ENCODE measurements at places on chromosomes 16 and 17. TPM values are rescaled to one million over a fixed set of nuclear protein-coding genes. Genes with fewer than 3 reads are reported as not detected.

Gene TBC1D28
- 0.16 TPM for total RNA-seq

DNA sequence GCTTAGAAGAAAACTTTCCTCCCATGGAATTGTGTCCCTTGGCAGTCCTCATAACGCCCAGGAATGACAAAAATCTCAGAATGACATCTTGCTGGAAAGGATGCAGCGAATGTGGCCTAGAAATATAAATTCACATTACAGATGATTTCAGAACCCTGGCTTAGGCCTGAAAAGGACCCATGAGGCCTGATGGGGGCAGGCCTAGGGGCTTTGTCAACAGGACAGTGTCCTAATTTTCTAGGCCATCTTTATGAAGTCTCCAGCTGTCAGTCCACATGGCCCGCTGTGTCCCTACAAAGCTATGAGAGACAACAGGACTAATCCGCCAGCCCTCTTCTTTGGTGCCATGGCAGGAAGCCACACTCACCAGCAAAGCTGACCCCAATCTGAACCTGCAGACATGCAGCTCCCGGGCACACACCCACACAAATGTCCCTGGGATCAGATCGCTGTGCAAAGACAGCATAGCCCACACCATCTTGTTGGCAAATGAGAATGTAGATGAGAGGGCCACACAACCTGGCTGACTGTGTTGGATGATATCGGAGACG is 40.4 kb upstream of the DNAH17 start:
- no peak overlapping the region for H3K4me3 ChIP-seq
- DNase-seq = peak; percentile 76
- no peak overlapping the region for H3K27ac ChIP-seq
- H3K4me1 ChIP-seq = peaks cover 12% of the 10 kb centered on the region
- H3K36me3 ChIP-seq = no peaks in the 10 kb centered on the region

Gene HSD17B2
- not detected for total RNA-seq

- no peak overlapping the region for H3K27ac ChIP-seq
- no peaks in the 10 kb centered on the region for H3K36me3 ChIP-seq
- H3K4me3 ChIP-seq = no peak overlapping the region
- no peak for DNase-seq
- H3K27me3 ChIP-seq = no peaks in the 10 kb centered on the region
These were observed 17.0 kb upstream of the DNASE1 start for GRCh38 chr16:3637371-3637923.

DNA sequence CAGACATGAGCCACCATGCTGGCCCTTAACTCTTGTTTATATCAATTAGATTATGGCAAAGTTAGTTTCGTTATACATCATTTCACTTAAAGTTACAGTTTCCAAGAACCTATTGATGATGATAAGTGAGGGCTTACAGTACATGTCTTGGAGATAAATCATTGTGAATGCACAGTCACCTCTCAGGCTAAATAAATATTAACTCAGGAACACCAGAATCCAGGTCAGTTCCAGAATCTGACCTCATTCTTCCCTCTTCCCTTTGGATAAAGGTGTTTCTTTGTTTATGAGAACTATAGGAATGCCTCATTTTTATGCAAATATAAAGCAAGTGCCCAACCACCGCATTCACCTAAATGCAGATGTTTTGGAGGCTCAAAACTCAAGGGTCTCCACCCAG is 48.4 kb upstream of the CRYM start:
- no peak overlapping the region for H3K4me3 ChIP-seq
- H3K27ac ChIP-seq = no peak overlapping the region
- H3K4me1 ChIP-seq = no peaks in the 10 kb centered on the region
- no peaks in the 10 kb centered on the region for H3K27me3 ChIP-seq
- no peaks in the 10 kb centered on the region for H3K36me3 ChIP-seq
- no peak for DNase-seq
